BJ (cell line): ENCODE measurements at places on chromosomes 11 and 22. TPM values are rescaled to one million over a fixed set of nuclear protein-coding genes. Genes with fewer than 3 reads are reported as not detected.

The SPI1 gene
- polyA plus RNA-seq = not detected in 2 replicates

The VWCE gene
- polyA plus RNA-seq = 0.96 and 1.4 TPM in 2 replicates

The YPEL4 gene
- polyA plus RNA-seq = 0.26 TPM in 2 replicates

The TIGD3 gene
- polyA plus RNA-seq = 0.04 and 0.06 TPM in 2 replicates

The H19 gene
- polyA plus RNA-seq = 1.7 and 1.9 TPM in 2 replicates

The TBRG1 gene
- polyA plus RNA-seq = 40.8 and 42.5 TPM in 2 replicates

The ZNF280B gene
- polyA plus RNA-seq = 0.58 and 1.2 TPM in 2 replicates

The MS4A3 gene
- polyA plus RNA-seq = not detected in 2 replicates

The OTOG gene
- polyA plus RNA-seq = not detected in 2 replicates

The PLEKHA7 gene
- polyA plus RNA-seq = 0.04 and 0.07 TPM in 2 replicates

The APOL5 gene
- not detected in 2 replicates for polyA plus RNA-seq

The SPON1 gene
- not detected in 2 replicates for polyA plus RNA-seq

GRCh38 chr22:21567456-21568346 lies at the start of gene UBE2L3:
Gene UBE2L3, plus strand, starts transcription at chr22:21567714. Its CDS starts 31 bp downstream, at chr22:21567745.
- peak; percentile 19 for DNase-seq

- no peak for DNase-seq
Observed at GRCh38 chr22:32752326-32752725, 49.2 kb upstream of the TIMP3 start.

DNA sequence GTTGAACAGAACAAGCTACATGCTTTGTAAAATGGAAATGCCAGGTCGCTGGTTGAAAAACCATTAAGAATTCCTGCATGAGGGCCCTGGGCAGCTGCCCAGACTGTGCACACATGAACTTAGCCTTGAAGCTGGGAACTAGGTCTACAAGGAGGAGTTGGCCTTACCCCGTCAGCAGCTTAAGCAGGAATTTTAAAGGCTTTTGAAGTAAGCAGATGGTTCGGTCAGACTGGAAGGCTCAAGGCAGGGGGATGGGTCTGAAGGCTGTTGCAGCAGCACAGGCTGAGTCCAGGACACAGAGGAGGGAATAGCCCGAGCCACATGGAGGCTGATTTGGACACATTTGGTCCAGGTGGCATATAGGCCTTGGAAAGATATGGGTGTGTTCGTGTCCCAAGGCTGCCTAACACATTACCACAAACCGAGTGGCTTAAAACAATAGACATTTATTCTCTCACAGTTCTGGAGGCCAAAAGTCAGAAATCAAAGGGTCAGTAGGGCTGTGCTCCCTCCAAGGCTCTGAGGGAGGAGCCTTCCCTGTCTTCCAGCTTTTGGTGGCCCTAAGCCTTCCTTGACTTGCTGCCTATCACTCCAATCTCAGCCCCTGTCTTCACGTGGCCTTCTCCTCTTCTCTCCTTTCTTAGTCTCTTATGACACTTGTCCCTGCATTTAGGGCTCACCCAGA lies 11.6 kb downstream of the LIF start:
- DNase-seq = peak; percentile 63

DNA sequence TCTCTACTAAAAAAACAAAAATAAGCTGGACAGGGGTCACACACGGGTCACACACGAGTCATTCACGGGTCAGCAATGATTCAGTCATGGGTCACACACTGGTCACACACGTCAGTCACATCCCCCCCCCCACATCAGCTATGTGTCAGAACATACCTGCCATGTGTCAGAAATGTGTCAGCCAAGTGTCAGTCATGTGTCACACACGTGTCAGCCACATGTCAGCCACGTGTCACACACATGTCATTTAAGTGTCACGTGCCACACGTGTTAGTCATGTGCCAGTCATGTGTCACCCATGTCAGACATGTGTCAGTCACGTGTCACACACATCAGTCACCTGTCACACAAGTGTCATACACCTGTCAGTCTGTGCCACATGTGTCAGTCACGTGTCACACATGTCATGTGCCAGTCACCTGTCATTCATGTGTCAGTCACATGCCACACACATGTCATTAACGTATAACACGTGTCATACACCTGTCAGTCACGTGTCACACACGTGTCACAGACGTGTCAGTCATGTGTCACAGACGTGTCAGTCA lies 28.7 kb upstream of the MMP20 start:
- no peak for DNase-seq

GRCh38 chr11:27718863-27719545 lies 18.7 kb upstream of the BDNF start:
- DNase-seq = no peak

DNA sequence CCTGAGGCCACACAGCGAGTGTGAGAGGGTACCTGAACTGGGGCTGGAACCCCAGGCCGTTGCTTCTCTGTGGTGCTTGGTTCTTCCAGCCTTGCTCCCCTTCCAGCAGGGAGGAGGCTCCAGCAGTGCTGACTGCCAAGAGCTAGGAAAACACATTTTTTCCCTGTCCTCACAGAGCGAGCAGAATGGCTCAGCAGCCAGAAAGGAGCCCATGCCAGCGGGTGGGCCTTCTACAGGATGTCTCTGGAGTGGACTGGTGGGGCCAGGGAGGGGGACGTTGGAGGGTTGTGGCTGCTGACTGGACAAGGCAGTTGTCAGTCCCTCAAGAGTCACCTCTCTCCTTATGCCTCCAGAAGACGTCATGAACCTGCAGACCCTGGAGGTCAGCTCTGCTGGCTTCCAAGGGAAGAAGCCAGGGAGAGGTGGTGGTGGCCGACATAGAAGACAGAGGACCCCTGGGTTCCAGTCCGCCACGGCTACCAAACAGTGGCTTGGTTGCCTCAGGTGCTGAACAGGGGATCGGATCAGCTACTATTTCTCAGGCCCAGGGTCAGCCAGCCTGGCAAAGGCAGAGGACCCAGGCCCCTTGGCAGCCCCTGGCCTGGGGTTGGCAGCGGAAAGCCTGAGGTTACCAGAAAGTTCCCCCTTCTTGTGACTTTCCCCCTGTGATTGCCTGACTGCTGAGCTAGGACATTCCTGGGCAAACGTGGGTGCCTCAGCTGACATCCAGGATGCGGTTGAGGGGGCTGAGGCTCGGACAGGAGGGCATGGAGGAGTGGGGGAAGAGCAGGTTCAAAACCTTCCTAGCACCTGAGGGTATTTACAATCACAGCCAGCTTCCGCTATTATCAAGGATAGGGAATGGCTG lies 3.7 kb downstream of the MAFF start:
- DNase-seq = no peak

DNA sequence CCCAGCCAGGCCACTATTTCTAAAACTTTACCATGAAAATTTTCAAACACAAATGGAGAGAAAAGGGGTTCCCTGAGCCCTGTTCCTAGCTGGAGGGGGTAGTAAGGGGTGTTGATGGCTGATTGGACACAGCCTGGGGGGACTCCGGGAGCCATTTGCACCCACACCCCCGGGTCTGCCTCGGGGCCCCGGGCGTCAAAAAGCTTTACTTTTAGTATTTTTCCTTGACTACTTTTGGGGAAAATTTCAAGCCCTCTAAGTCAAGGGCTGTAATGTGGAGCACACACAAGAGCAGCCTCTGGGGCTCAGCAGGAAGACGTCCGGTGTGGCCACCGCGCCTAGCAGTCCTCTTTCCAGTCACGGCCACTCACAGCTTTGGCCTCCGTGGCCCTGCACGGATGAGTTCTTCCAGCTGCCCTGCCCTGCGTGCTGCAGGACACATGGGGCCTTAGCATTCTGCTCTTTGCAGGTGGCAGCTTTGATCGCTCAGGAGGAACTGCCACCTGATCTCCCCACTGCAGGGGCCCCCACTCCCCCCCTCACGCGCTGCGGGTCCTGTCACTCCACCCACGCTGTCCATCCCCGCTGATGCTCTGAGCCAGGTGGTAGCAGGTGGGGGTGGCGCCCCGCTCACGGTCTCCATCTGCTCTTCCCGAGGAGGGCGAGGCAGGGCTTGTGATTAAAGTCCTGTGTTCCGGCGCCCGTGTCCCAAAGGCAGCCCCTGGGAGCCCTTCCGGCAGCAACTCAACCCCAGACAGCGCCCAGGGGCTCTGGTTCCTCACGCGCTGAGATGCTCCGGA lies 14.4 kb downstream of the RNH1 start:
- DNase-seq = no peak

GRCh38 chr11:124846070-124846673 lies 19.1 kb upstream of the ROBO3 start:
- DNase-seq = no peak

- DNase-seq = no peak
Observed at GRCh38 chr11:92784331-92784730, 185.1 kb upstream of the MTNR1B start.

DNA sequence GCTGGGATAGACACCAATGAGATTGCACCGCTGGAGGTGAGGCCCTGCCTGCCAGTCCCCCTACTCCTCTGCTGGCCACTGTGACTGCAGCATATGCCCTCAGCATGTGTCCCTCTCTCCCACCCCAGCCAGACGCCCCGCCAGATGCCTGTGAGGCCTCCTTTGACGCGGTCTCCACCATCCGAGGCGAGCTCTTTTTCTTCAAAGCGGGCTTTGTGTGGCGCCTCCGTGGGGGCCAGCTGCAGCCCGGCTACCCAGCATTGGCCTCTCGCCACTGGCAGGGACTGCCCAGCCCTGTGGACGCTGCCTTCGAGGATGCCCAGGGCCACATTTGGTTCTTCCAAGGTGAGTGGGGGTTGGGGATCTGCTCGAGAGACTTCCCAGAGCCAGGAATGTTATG lies 5.7 kb upstream of the SMARCB1 start:
- no peak for DNase-seq

- no peak for DNase-seq
Observed at GRCh38 chr11:9853929-9854552, 190.2 kb downstream of the SWAP70 start.

GRCh38 chr11:73270855-73271477 lies 1.2 kb upstream of the P2RY6 start:
- no peak for DNase-seq

DNA sequence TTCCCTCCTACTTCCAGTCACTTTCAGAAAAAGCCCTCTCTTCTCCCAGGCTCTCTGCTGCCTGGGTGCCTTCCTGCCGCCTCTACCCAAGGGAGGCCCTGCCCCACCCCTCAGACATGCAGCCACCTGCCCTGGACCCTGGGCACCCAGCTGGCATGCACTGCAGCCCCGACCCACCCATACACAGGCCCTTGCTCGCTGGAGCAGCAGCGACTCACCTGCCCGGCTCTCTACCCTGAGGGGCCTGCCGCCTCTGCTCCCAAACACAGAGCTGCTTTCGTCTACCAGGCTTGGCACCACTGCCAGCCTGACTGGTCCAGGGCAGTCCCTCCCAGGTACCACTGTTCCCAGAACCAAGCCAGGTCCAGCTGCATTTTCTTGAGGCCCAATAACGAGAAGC lies 1.2 kb upstream of the TSSK2 start:
- DNase-seq = no peak

DNA sequence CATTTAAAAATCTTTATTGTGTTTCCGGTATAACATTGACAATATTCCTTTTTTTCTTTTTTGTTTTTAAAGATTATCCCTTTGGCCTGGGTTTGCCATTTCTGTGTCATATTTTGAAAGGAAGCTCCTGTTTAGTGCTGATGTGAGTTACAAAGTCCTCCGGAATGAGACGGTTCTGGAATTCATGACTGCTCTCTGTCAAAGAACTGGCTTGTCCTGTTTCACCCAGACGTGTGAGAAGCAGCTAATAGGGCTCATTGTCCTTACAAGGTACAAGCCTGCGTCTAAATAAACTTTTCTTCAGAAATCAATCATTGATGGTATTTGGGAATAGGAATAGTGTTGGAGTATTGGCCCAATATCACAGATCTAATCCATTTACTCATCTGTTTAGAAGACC lies 19.8 kb downstream of the PIWIL4 start:
- no peak for DNase-seq

- no peak for DNase-seq
Observed at GRCh38 chr11:616320-617198, 809 bp upstream of the IRF7 start.

GRCh38 chr11:42631220-42631843 lies 680.5 kb upstream of the API5 start:
- DNase-seq = peak; percentile 1

DNA sequence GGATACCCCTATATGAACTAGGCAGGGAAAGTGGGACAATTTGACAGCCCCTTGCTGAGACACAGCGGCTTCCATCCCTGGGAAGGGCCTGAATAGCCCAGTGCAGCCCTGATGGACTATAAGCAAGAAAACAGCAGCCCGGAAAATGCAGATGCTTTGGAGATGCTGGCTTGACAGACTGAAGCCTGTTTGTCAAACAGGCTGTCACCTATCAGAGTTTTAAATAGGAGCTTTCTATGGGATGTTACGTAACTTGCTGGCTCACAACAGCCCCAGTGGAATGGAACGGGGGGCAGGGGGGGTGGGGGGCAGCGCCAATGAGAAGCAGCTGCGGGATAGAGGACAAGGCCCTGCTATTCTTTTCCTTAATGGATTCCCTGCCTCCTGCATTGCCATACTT lies 91.9 kb upstream of the NTM start:
- no peak for DNase-seq

DNA sequence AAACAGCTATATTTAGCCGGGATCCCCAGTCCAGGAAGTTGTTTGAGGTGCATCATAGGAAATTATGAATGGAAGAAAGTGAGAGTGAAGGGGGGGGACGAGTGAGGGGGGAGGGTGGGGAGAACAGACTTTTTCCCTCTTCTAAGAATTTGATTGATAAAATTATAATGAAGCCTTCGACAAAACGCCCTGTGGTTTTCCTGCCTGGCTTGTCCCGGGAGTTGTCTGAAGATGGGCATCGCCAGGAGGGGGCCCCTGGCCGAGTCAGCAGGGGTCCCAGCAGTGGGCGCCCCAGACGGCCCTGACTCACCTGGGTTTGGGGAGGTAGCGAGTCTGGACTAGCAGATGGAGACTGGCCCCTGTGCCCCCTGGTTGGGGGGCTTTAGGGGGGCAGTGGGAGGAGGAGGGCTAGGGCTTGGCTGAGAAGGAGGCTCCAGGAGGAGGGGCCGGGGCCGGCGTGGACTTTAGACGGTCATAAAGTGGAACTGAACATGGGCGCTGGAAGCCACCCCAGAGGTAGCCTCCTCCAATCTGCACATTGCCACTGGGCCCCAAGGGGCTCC lies 336 bp upstream of the LIF start:
- DNase-seq = no peak

- no peak for DNase-seq
Observed at GRCh38 chr11:83666149-83666548, 380.0 kb upstream of the CCDC90B start.

- DNase-seq = no peak
Observed at GRCh38 chr22:20425566-20426258, 11.9 kb downstream of the SCARF2 start.

DNA sequence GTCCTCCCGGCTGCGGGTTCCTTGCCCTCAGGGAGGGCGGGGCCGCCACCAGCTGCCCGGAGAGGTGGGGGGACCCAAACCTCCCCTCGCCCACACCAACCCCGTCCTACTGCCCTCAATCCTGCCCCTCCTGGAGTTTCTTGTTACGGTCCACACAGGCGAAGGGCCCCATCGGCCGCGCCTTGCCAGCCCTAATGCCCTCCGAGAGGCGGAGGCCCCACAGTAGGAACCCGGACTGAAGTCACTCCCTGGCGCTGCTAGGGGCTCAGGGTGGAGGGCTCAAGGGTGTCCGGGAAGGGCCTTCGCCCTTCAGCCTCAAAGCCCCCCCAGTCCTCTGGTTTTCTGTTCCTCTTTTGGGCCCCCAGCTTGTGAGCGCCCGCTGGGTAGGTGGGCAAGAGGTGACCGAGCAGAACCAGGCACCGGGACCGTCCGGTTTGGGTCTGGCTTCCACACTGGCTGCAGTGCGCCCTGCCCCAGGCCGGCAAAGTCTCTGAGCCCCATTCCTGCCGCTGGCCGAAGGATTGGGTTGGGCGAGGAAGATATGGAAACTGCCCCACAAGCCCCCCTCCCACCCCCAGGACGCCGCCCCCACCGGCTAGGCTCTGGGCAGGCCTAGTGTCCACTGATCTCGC lies 24.5 kb downstream of the DUSP8 start:
- no peak for DNase-seq

- DNase-seq = no peak
Observed at GRCh38 chr22:27336151-27337090, 465.1 kb downstream of the MN1 start.
